NCI-H69 (cell line): ENCODE measurements at places on chromosomes 3 and 15.

- no peak for DNase-seq
Measured at GRCh38 chr3:185297867-185298266, 44.0 kb upstream of the EHHADH start.

DNA sequence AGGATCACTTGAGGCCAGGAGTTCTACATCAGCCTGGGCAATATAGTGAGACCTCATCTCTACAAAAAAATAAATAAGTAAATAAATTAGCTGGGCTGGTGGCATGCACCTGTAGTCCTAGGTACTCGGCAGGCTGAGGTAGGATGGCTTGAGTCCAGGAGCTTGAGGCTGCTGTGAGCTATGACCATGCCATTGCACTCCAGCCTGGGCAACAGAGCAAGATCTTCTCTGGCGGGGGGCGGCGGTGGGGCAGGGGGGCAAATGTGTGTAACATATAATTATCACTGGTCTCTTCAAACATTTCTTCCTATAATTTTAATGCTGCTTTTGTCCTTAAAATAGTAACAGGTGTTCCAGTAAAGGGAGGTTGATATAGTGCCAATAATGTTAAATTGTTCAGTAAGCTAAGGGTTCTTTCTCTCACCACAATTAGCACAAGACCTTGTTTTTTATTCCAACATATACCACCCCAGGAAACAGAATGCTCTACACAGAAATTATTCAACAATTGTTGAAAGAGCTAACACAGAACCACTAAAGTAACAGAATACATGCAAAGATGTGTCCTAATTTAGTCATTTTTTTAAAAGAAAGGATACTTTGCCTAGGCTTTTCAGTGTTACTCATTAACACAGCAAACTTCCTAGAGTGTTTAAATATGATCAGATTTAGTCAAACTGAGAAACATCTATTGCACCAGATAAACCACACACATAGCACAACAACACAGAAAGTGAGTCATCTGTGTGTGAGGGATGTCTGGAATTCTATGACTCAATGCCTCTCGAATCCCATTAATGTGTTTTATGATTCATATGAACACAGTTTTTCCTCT is 29.1 kb downstream of the ANKRD28 start:
- peak; percentile 89 for DNase-seq

GRCh38 chr3:119222391-119222790 is 18.3 kb downstream of the B4GALT4 start:
- no peak for DNase-seq

GRCh38 chr15:95845862-95846515 is 484.5 kb upstream of the NR2F2 start:
- DNase-seq: no peak

DNA sequence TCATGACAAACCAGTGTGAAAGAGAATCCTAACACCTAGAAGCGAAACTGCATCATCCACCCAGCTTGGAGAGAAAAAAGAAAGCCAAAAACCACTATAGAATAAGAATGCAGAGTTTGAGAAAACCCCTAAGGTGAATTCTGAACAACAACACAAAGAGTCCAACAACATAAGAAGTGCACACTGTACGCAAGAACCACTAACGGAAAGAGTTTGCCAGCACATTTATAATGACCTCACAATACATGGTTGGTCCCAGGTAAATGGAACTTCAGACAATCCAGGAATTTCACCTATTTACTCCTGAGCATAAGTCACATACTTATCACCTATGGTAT is 128.3 kb upstream of the BHLHE40 start:
- DNase-seq: no peak

GRCh38 chr3:6125520-6125919 is 735.4 kb upstream of the GRM7 start:
- peak; percentile 49 for DNase-seq

- DNase-seq: no peak
Measured at GRCh38 chr3:4476496-4476895, 9.4 kb upstream of the SUMF1 start.

DNA sequence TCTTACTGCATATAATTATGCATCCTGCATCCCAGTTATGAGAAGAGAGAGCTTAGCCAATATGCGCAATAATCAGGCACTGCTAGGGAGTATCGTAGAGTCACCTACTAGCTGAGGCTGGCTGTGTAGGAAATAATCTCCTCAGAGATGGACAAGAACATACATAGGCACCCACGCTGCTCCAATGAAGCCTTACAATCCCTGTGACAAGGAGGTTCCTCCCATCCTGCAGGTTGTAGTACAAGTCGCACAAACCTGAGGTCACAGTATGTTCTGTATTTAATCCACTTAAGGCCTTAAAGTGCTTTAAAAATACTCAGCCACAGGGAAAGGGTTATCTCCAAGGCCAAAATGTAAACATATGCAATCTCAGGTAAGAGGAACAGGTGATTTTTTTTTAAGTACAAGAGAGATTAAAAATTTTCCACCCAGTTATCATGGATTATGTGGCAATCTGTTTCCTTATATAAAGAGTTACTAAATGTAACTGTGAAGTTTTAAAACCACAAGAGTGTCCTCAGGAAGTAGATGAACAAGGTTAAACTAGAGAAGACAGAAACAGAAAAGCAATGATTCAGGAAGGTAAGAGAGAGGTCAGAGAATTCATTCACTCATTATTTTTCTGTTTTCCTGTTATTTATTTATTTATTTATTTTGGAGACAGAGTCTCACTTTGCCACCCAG is 7.5 kb upstream of the COLQ start:
- DNase-seq: no peak

DNA sequence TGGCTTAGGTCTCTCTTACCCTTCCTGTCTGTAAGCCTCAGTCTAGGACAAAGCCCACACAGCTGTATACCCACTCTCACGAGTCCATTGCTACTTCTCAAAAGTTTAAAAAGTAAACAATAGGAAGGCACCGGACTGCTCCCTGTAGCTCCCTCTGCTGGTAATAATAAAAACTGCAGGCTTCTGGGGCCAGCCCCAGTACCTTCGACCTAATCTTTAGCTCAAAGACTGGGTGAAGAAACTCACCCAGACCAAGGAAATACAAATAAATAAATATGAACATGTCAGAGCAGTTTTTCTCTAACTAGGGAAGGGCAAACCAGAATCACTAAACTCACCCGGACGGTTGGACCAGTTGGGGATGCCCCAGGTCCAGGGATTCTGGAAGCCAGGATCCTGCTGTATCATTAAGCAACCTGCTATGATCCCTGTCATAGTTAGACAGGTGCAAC is 5.0 kb downstream of the FAM219B start:
- DNase-seq: peak; percentile 25
